Omental fat pad (tissue), 4 donors: ENCODE measurements at places on chromosomes 7 and 10. TPM values are rescaled to one million over a fixed set of nuclear protein-coding genes. Genes with fewer than 3 reads are reported as not detected.

SUN3 gene
- total RNA-seq = not detected

PRPS1L1 gene
- total RNA-seq = not detected

DNA sequence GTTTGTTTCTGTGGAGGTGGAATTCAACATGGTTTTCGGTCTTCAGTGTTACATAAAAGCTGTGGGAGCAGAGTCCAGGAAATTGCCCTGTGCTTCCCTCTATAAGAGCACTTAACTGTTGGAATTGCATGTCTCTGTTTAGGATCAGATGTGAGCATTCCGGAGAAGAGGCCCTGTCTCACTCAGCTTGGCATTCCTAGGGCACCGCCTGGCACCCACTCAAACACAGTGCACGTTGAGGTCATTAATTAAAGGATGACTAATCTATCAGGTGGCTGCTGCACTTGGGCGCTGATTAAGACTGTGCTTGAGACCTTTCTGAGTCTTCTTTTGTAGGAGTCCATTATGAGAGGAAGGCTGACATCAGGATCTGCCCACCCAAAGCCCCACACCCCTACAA lies 82.8 kb upstream of the VIPR2 start:
- DNase-seq = peak; percentile 44

GRCh38 chr10:21135023-21135931 lies 238.2 kb upstream of the NEBL start:
- no peak for DNase-seq

DNA sequence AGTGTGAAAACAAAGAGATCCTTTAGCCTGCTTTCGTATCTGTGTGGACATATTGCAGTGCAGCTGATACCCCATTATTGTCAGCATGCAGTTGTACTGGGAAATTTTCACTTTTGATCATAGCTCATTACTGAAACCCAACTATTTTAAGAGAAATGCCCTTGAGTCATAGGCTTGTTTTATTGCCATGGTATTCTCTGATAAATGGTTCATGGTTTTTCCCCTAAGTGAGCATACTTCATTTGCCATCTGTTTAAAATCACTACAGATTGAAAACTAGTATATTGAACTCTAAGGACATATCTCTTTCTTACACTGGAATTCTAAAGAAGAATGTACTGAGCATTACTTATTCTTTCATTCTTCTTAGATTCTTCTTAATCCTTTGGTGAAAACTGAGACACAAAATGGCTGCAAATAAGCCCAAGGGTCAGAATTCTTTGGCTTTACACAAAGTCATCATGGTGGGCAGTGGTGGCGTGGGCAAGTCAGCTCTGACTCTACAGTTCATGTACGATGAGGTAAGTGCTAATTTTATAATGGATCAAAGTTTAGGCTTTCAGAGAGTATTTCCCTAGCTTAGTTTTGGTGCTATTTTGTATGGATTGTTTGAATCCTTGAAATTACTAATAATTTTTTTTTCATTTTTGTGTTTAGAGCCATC lies 63.0 kb downstream of the RALA start:
- no peak for DNase-seq

GRCh38 chr7:102204212-102204611 lies 82.5 kb upstream of the SH2B2 start:
- DNase-seq = no peak

DNA sequence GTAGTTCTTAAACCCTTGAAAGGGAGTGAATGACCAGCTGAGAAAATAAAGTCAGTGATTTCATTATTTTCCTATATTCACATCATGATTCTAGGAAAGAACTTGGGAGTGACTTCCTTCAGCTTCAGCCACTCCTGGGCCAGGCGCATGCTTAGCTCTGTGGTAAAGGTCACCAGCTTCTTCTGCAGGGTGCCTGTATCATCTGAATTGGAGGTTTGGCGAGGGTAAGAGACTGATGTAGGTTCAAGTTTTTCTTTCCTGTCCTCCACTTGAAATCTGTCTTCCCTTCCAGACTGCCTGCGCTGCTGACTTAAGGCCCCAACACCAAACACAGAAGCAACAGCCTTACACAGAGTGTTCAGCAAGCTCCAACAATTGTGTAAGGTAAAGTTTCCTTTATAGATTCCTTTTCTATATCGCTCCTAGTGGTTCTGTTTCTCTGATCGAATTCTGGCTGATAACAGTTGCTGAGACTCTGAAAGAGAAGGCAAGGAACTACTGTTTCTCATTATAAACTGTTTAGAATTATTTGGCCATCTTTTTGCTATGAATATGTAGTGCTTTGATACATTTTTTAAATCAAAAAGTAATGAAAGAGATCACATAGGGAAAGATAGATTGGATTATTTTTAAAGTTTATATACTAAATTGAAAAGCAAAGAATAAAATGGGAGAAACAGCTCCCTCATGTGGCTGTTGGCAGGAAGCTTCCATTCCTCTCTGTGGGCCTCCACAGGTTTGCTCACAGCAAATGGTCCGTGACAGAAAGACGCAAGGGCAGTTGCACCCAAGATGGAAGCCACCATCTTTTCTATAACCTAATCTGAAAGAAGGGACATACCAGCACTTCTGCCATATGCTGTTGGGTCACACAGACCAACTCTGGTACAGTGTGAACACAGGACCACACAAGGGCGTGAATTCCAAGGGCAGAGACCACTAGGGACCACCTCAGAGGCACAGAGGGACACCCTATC lies 14.0 kb downstream of the GATAD1 start:
- no peak for DNase-seq

- no peak for DNase-seq
Measured at GRCh38 chr10:930625-931325, 730 bp downstream of the LARP4B start.

DNA sequence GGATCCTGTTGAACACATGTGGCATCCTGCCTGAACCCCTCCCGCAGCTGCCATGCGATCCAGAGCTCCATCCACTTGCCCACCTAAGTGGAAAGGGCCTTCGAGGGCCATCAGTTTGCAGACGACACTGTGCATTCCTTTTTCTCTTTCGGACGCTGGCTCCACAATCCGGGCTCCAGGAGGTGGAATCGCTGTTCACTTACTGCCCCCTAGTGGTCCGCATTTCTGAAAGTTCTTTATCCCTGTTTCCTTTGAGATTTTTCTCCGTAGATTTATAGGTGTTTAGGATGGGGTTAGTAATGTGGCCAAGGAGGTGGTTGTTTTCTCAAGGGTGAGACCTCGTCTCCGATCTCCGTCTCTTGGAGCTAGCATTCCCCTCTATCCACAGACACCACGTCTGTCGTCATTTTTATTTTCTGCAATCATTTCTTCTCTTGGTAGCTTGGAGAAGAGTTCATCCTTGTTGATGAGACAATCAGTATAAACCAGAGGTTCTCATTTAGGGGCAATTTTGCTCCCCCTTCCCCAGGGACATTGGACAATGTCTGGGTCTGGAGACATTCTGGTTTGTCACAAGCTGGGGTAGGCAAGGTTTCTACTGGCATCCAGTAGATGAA lies 204.6 kb downstream of the ARHGAP21 start:
- DNase-seq = peak; percentile 34

DNA sequence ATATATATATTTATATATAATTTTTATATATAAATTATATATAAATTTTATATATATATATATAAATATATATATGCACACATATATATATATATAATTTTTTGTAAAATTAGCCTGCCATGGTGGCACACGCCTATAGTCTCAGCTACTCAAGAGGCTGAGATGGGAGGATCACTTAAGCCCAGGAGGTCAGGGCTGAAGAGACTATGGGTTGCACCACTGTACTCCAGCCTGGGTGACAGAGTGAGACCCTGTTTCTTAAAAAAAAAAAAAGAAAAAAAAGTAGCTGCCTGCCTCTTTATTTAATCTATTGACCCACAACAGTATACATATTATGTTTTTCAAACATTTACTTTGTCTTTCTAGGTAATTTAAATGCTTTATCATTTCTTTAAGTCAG lies 19.2 kb downstream of the BCAP29 start:
- DNase-seq = no peak

TUBGCP2 gene
- total RNA-seq = 39.8 TPM

- no peak for DNase-seq
Measured at GRCh38 chr10:97444212-97444611, 1.6 kb downstream of the EXOSC1 start.

DNA sequence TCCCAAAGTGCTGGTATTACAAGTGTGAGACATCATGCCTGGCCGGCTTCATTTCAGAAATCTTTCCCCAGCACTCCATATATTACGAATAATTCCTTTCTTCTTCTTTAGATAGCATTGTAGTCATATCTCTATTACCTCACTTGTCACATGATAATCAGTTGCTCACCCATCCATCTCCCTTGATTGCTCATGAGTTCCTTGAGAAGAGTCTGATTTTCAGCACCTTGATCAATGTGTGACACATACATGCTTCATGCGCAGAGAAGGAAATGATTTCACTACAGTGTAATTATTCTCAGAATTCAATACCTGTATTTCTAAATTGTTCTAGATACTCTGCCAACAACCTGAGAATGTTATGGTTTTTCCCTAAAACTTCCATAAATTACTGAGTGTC lies 26.7 kb upstream of the GGCT start:
- DNase-seq = no peak

HECTD2 gene
- total RNA-seq = 16.7 TPM

GRCh38 chr10:116211682-116212081 lies 61.3 kb downstream of the GFRA1 start:
- DNase-seq = no peak

DNA sequence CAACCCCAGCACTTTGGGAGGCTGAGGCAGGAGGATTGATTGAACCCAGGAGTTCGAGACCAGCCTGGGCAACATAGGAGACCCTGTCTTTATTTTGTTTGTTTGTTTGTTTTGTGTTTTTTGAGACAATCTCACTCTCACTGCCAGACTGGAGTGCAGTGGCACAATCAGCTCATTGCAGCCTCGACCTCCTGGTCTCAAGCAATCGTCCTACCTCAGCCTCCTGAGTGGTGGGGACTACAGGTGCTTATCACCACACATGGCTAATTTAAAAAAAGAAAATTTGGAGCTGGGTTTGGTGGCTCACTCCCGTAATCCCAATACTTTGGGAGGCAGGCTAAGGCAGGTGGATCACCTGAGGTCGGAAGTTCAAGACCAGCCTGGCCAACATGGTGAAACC lies 30.6 kb upstream of the CCL24 start:
- no peak for DNase-seq

GRCh38 chr7:17680026-17680425 lies 260.3 kb downstream of the SNX13 start:
- peak; percentile 31 for DNase-seq

SNX10 gene
- total RNA-seq = 29.2 TPM

DNA sequence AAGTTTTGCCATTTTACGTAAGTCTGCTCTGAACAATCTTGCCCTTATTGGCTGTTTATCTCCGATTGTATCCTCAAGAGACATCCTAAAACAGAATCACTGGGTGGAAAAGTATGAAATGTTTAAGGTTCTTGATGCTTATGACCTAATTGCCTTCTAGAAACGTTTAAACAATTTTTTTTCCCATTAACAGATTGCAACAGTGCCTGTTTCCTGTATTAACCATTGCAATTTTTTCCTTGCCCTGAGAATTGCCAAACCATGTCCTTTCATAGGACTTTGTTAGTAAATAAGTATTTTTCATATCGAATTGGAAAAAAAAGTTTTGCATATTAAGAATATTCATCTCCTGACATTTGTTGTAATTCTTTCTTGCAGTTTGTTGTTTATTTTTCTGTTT lies 639.8 kb downstream of the INHBA start:
- no peak for DNase-seq

STYXL1 gene
- 19.1 TPM for total RNA-seq

TASOR2 gene
- 54.5 TPM for total RNA-seq

DNA sequence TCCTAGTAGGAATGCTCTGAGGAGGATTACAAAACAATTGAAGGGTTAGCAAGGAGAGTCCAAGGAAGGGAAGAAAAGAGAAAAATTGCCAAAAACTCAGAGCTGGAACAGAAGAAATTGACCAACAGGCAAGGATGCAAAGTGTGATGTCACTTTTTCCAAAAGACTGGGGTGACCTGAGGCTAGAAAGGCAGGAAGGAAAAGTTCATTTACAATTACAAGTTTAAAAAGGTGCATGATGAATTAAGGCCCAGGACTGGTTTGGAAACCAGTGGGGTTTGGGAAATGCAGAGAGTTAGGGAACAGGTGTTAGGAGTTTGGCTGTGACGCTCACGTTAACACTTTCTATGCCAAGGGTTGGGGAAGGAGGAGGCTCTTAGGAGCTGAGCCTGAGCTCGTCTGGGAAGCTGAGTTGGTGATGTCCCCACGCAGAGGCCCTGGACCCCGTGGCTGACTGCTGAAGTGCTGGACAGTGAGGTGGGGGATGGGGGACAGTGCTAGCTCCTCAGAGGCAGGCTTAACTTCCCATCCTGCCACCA lies 92.6 kb upstream of the PODXL start:
- DNase-seq = no peak

GRCh38 chr7:1586126-1586826 lies 16.4 kb upstream of the PSMG3 start:
- no peak for DNase-seq

CLDN3 gene
- total RNA-seq = not detected

GRCh38 chr10:16182688-16183087 lies 254.1 kb upstream of the PTER start:
- no peak for DNase-seq

MPLKIP gene
- total RNA-seq = 36.1 TPM

KCP gene
- 3.3 TPM for total RNA-seq

DNA sequence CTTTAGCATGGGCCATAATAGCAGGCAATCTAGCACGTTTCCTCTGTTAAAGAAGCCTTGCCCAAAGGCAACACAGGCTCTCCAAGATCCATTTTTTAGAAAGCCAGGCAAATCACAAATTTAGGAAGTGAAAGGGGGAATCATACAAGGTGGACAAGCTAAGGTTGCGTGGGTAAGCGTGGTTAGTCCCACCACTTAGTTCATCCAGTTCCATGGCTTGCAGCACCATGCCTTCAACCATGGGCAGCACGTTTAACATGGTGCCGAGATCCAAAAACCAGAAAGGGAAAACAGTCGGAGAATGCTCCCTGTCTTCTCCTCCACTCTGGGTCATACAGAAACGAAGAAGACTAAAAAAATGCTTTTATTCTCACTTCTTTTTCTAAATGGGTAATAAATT lies 234.4 kb upstream of the IMMP2L start:
- no peak for DNase-seq

GRCh38 chr7:34240417-34240816 lies 335.1 kb downstream of the BMPER start:
- no peak for DNase-seq

- DNase-seq = no peak
Measured at GRCh38 chr7:50923476-50923875, 140.8 kb upstream of the GRB10 start.

DNA sequence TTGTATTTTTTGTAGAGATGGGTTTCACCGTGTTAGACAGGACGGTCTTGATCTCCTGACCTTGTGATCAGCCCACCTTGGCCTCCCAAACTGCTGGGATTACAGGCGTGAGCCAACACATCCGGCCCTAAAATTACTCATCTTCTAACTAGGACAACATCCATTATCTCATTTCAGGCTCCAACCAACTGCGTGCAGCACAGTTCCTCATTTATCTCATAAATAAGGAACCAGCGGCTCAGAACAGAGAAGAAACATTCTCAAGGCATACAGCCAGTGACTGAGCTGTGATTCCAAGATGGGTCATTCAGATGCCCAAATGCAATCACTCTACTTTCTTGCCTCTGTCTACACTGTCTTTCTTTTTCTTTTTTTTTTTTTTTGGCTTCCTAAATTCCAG lies 356.1 kb downstream of the ELMO1 start:
- DNase-seq = no peak

GRCh38 chr10:103855424-103855823 lies at the start of gene SH3PXD2A:
Gene SH3PXD2A, minus strand, starts transcription at chr10:103855576. Its CDS starts 310 bp downstream, at chr10:103855266.
- DNase-seq = no peak

RSPH10B gene
- total RNA-seq = 0.24 TPM
